ENCODE measurements at places on chromosomes 12 and 14.

DNA sequence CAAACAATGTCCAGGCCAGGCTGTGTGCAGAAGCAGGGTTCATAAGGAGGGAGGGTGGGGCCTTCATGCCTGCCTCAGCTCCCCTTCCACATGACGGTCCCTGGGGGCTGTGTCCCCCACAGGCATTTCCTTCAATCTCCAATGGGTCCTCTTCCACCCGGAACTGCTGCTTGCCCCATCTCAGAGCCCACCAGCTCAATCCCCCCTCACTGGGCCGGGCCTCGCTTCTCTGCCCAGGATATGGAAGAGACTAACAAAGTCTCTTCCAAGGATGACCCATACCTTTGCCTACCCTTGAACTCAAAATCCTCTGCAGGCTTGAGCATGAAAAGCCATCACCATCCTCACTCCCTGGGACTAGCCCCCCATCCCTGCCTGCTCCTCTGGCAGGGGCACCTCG lies 28.4 kb upstream of the FAM181A start:
- no peak for DNase-seq

DNA sequence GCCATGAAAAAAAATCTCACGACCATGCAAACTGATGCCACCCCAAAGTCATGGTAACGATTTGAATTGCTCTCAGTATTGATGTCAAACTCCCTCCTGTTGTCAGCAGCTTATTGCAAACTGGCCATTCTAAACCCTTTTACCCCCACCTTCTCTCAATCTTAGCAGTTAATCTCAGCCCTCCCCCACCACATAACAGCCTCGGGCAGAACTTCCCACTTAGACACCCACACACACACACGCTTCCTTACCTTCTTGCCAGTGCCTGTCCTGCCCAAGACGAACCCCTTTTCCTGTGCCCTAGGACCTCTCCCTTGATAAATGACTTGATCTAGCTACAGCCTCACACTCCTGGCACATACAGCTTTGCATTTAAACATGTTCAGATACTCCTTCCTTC lies 56.6 kb downstream of the GPATCH2L start:
- no peak for DNase-seq

GRCh38 chr14:22555384-22556011 lies 33.5 kb downstream of the DAD1 start:
- DNase-seq = no peak

DNA sequence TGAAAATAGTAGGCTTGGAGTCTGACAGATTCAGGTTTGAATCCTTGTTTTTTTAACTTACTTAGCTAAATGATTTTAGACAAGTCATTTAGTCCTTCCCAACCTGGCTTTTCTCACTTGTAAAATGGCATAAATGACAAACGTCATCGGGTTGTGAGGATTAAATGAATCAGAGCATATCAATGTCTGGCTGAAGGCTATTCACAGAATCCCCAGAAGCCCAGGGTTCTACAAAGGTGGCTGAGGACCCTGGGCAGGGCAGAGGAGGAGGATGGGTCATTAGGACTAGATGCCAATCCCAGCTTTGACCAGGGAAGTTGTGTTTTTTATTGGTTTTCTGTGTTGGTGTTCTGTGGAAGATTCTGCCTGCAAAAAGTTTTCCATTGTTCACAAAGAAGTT lies 7.6 kb upstream of the PTPRB start:
- no peak for DNase-seq

GRCh38 chr12:125194163-125194773 lies 129.0 kb downstream of the AACS start:
- DNase-seq = no peak

GRCh38 chr14:45199230-45199629 lies 53.8 kb downstream of the MIS18BP1 start:
- no peak for DNase-seq

- DNase-seq = no peak
Observed at GRCh38 chr12:75564398-75564797, 53.0 kb upstream of the KRR1 start.

GRCh38 chr14:32134448-32135097 lies 57.5 kb downstream of the ARHGAP5 start:
- no peak for DNase-seq

- no peak for DNase-seq
Observed at GRCh38 chr12:112285600-112286401, 96.4 kb downstream of the HECTD4 start.

- DNase-seq = no peak
Observed at GRCh38 chr14:100882991-100883788, 20.3 kb downstream of the RTL1 start.

DNA sequence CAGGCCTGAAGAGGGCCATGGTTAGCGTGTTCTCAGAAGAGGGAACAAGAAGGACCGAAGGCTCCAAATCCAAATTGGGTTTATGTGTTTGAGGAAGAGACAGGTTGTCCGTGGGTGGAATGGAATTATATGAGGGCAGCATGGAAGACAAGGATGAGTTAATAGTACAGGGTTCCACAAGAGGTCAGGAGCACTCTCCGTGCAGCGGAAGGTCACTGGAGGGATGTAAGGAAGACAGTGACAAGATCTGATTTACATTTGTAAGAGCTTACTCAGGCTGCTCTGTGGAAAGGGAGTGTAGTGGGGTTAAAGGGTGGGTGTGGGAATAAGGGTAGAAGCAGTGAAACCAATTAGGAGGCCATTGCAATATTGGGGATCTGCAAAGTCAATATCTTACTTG lies 97.0 kb downstream of the TPH2 start:
- DNase-seq = no peak

DNA sequence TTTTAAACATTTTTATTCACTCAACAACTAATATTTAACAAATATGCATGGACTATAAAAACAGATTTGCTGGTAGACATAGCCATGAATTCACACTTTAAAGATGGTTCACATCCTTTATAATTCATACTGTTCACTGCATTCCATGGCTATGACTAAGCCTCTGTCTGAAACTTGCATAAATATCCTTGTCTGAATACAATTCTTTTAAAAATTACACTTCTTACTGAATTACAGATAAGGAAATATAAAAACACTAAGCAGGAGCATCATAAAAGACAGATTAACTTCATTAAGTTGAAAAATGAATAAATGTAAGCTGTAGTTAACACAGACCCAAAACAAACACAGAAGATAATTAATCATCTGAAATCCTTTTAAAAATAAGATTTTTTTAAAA lies 53.8 kb downstream of the GXYLT1 start:
- no peak for DNase-seq

- DNase-seq = peak; percentile 37
Observed at GRCh38 chr12:120110550-120111501, 5.7 kb downstream of the RAB35 start.

DNA sequence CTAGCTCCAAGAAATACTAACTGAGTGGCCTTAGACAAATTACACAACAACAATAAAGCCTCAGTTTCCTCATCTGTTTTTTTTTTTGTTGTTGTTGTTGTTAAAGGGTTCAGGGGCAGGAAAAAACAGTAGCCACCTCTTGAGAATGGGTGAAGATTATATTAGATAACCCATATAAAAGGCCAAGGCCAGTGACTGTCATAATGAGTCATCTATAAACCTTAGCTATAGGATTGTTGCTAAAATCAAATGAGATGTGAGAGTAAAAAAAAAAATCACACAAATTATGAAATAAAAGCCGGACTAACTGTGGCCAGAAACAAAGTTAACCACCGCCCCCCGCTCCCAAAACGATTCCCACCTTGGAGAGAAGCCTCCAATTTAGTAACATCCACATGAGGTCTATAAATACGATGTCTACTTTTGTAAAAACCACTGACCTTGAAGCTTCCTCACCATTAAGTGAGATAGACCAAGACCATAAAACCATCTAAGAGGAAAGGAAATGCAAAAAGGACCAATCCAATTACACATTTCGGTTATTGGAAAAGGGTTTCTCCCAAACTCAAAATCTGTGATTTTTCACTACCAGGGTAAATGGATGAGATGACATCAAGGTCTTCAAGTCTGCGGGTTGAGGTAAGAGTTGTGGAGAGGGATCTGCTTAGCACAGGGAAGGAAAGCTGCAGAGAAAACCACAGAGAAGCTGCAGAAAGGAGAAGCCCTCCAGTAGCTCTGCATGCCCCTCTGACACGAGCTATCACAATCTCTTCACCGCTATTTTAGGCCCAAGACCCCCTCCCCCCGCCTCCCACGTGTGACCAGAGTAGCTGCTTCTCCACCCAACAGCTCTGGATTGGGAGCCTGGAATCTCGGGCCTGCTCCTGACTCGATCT lies 1.0 kb downstream of the NAA25 start:
- DNase-seq = no peak

GRCh38 chr12:32502693-32503502 lies 103.5 kb downstream of the FGD4 start:
- no peak for DNase-seq

- DNase-seq = no peak
Observed at GRCh38 chr12:71536939-71537622, 97.5 kb downstream of the LGR5 start.

- DNase-seq = no peak
Observed at GRCh38 chr12:53856132-53856531, 82.5 kb upstream of the HOXC13 start.

GRCh38 chr12:105462831-105463230 lies 132.3 kb downstream of the C12orf75 start:
- no peak for DNase-seq

- no peak for DNase-seq
Observed at GRCh38 chr12:89073027-89073398, 279.3 kb downstream of the DUSP6 start.

DNA sequence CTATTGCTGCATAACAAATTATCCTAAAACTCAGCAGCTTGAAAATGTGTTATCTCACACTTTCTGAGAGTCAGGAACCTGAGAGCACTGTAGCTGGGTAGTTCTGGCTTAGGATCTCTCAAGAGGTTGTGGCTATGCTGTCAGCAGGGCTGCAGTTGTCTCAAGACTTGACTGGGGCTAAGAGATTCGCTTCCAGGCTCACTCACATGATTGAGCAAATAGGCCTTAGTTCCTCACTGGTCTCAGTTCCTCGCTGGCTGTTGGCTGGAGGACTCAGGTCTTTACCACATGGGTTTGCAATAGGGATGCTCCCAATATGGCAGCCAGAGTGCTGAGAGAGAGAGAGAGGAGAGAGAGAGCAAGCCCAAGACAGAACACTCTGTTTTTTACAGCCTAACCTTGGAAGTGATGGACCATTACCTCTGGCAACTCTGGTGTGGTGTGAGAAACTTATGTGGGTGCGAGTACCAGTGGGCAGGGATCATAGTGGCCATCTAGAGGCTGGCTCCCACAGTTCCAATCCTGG lies 15.9 kb upstream of the DHRS2 start:
- DNase-seq = no peak

- no peak for DNase-seq
Observed at GRCh38 chr12:123532808-123533649, 490 bp downstream of the RILPL1 start.

- no peak for DNase-seq
Observed at GRCh38 chr12:27340971-27341370, 8.3 kb downstream of the BMAL2 start.

DNA sequence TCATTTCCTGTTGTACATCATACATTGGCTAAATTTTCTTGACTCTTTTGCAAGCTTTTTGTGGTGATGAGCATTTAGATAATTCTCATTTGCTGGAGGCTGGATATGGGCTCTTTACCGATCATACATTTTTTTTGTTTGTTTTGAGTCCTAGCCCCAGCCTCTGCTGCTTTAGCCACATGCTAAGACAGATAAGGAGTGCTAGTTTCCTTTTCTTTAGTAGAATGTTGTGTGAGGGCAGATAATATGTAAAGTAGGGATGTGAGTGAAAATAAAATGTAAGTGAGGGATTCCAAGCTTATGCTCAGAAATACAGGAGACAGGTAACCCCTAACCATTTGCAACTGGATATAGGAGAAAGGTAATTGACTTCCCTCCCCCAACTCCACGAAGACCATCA lies 405.7 kb downstream of the TRHDE start:
- DNase-seq = no peak

- peak; percentile 31 for DNase-seq
Observed at GRCh38 chr12:57888409-57889157, 42.1 kb upstream of the CTDSP2 start.

GRCh38 chr14:76752744-76753143 lies 8.5 kb upstream of the VASH1 start:
- no peak for DNase-seq

- DNase-seq = no peak
Observed at GRCh38 chr12:4174417-4174816, 99.1 kb upstream of the CCND2 start.

- DNase-seq = no peak
Observed at GRCh38 chr12:113855998-113856397, 110.1 kb downstream of the RBM19 start.

DNA sequence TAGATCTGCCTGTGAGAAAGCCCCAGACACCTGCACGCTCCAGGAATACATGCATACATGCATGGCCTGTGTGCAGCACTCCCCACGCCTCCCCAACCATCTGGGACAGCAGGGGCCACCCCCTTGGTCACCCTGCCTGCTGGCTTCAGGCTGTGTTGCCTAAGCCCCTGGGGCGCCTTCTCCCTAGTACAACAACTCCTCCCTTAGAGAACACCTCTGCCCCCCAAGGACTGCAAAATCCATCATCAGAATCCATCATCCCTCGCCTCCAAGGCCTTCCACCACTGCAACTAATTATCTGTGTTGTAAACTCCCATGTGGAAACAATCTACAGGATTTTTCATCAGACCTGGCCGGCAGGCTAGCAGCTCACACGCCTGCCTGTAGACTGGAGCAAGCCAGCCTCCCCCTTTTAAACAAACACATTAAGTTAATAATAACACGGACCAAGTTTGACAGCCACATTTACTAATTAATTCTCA lies 36.8 kb downstream of the ZFP36L1 start:
- no peak for DNase-seq

DNA sequence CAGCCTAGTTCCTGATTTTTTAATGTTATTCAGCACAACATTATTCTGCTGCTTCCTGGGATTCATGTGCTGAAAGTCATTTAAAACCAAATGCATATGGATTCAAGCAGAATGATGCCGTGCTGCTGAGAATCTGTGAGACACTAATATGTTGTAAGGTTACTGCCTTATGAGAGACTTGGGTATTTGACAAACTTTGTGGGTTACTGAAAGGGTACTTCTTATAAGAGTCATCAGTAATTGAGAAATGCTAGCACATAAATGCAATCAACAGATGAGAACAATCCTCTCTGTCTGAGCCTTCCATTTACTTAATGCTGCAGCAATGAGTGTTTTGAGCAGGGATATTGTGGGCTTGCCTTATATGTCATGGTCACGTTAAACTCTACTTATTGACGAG lies 175.7 kb downstream of the NPAS3 start:
- no peak for DNase-seq

DNA sequence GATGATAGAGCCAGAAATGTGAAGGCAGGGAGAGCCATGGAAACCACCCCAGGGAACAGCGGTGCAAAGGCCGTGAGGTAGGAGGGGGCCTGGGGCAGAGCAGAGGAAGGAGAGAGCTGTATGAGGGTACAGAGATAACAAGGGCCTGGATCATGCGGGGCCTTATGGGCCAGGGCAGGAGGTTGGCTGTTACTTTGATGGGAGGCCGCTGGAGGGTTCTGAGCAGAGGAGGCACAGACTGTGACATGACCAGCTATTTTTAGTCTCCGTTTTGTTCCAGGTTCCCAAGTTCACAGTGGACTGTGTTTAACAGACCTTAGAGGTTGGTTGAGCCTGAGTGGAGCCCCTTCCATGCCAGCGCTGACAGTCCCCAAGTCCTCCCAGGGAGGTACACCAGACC lies 118.6 kb downstream of the GCH1 start:
- no peak for DNase-seq

GRCh38 chr12:106006940-106007339 lies 131.8 kb downstream of the NUAK1 start:
- no peak for DNase-seq

- no peak for DNase-seq
Observed at GRCh38 chr12:9404031-9404430, 195.8 kb upstream of the PZP start.
